ENCODE measurements at places on chromosomes 16 and 17.
A peak's percentile ranks its signal among the peaks of the same experiment; 100 is the strongest.

GRCh38 chr17:74778960-74779359, 2.8 kb upstream of the NAT9 start:
- no peak for DNase-seq

DNA sequence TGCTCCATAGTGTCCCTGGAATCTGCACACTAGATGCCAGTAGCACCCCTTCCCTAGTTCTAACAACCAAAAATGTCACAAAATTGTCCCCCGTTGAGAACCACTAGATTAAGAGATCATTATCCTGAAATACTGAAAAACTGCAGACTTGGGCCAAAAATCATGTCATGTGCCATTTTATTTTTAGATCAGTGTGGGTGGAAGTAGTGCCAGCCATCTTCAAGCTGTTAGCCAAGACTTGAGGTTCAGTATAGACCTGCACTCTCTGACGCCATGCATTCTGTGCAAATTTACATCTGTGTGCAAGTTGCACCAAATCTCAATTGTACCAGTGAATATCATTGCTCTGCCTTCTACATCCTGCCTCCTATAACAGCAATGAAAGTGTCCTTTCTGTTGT, 31.5 kb upstream of the NOL11 start:
- no peak for DNase-seq

DNA sequence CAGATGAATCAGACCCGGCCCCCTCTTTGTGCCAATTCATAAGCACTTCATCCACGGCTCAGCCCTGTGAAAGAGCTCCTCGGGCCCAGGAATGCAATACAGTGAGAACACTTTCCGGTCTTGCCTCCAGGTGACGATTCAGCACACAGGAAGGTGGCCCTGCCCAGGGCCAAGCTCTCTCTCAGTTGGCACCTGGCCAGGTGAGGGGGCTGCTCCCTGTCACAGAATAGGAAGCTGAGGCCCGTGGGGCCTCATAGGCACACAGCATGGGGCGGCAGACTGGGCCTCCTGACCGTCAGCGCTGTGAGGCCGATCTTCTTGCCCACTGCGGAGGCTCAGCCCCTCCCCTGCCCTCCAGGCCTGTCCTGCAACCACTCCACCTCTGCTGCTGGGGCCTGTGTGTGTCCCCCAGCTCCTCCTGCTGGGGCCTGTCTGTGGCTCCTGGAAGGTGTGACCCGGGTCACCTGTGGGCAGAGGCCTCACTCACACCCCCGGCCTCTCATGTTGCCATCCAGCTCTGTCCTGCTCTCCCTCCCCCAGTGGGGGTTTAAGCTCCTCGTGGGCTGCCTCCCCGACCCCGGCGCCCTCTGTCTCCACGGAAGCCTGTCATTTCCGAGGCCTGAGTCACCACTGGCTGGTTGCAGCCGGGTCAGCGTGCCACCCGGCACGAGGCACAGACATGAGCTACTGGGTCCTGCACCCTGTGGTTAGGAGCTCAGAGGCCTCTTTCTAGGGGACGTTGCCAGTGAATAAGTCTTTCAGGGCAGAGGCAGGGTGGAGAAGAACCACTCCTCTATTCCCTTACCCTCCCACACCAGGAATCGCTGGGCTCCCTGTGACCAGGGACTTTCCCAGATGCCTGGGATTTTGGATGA, 114.4 kb downstream of the SEC14L1 start:
- peak; percentile 55 for DNase-seq

DNA sequence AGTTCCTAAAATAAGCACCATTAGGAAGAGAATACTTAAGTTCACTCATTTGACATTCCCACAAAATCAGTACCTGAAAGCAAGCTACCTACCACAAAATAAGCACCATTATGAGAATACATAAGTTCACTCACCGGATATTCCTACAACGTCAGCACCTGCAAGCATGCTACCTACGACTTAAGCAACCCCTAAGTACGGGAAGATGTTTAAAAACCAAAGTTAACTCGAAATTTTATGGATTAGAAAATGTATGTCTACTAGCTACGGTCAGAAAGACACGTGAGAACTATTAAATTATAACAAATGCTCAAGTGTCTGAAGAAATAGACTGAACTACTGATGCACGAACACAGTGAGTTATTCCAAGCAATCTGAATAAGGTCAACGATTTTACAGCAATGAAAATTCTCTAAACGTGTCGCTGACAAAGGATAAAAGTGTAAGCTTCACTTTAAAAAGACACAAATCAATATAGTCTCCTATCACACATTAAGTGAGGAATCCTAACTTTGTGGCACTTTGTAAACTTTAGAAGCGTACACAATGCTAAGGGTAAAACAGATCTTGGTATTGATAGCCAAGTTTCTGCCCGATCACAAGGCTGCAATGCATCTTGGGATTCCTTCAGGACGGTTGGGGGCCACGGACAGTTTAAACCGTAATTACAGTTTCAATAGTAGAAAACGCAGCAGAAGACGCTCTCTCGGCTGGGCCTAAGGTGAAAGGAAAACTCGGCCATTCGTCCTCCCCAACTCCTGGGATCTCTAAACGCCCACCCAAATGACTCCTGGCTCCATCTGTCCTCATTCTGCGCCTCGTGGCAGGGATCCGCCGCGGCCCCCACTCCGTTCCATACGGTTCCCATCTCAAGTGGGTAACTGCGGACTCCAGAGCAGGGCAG, 1.3 kb downstream of the GSPT1 start:
- DNase-seq, result peak; percentile 50

GRCh38 chr16:367333-367903, 2.9 kb downstream of the MRPL28 start:
- DNase-seq, result no peak

GRCh38 chr17:13154930-13155329, 137.1 kb upstream of the ELAC2 start:
- DNase-seq, result no peak

DNA sequence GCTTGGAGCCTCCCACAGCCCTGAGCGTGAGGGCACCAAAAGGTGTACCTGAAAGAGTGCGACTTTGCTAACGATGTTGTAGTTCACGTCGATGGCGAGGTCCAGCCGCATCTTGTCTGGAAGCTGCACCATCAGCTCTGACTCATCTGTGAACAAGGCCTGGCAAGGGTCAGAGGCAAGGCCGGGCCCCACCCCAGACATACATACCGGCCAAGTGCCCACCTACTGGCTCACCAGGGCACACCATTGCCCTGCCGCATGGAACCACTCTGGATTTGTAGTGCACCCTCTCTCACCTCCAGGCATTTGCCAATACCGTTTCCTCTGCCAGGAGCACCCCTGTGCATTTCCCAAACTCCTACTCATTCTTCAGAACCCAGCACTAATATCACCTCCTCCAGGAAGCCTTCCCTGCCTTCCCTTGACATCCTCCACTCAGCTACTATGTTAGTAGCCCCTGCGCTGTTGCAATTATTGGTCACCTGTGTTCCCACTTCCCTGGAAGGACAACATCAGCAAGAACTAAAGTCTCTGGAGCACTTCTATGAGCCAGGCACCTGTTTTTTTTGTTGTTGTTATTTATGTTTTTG, 69.4 kb downstream of the CNGB1 start:
- DNase-seq, result no peak

GRCh38 chr17:33864758-33865229, 390.3 kb upstream of the CCL2 start:
- no peak for DNase-seq

- DNase-seq, result peak; percentile 25
These were observed 3.3 kb upstream of the TRARG1 start for GRCh38 chr17:1275962-1276736.

DNA sequence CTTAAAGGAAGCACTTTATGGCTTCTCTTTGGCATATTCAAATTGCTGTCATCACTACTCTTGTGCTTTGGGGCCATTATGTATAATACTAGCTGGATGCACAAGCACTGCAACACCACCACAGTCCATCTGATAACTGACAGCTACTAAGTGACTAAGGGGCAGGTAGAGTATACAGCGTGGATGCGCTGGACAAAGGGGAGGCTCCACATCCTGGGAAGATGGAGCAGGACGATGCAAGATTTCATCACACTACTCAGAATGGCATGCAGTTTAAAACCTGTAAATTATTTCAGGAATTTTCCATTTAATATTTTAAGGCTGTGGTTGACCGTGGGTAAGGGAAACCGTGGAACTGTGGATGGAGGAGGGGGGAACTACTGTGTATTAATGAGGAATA, 25.0 kb downstream of the MPRIP start:
- no peak for DNase-seq

DNA sequence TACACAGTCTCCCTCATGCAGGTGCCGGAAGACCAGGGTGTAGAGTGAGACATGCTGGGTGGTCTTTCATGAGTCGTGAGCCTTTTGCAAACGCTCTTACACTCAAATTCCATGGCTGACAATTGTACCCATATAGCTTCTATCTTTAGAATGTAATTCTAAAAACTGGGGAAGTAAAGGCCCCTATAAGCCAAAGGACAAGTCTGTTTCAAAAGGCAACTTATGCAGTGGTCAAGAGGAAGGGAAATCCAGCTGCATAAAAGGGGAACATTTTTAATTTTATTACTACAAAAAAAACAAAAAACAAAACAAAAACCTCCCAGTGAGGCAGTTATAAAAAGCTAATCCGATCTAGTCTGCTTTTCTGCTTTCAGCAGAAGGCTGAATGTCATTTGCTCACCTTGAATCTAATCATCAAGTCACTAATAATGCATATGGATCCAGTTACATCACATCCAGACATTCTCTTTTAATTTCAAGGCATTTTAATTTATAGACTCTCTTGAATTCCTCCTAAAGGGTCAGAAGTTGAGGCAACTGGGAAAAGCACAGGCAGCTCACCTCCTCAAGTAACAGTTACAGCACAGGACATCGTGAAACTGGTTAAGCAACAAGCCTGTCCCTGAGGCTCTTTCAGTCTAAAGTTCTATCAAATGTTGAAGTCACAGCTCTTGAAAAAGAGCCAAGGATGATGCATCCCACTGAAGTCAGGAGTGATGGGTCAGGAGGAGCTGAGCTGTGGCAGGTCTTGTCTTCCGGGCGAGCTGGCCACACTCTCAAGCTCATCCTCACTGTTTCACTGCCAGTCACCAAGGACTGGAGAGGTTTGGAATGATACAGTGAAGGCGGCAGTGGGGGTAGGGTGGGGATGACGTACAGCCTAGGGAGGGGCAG, 99.7 kb downstream of the VPS53 start:
- no peak for DNase-seq

DNA sequence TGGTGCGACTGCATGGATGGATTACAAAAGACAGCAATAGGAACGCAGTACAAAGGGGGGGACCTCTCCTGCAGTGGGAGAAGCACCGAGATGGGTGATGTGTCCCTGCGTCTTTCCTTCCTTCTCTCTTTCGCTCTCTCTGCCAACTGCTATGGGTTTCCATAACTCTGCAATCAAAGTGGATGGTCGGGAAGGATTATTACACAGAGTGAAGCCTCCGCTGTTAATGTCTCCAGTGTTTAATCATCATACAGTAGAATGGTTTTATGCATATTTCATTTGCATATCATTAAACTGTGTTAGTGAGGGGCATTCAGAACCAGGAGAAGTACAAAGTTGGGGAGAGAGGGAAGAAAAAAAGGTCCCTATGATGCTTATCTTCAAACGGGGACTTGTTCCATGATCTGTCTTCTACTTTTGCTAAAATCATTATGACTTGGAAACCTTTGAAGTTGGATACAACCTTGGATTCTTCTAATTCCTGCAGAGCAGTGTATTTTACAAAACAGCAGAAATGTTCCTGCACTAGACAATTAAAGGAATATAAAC, 255.9 kb upstream of the PMFBP1 start:
- no peak for DNase-seq

DNA sequence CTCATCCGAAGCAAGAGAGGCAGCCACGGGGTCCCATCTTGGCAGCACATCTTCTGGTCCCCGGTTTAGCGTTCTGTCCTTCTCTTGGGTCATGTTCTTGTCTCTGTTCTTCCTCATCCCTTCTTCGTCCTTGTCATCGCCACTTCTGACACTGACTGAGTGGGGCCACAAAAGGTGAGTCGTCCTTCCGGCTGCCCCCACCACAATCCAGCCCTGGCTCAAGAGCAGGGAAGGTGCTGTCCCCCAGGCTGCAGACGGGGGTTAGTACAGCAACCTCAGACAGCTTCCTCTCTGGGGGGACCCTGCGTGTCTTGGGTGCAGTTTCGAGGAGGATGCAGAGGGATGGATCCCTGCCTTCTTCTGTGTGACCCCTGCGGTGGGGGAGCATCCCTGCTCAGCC, 21.8 kb downstream of the NAA60 start:
- no peak for DNase-seq

Data from NCI-H146 (cell line).